ENCODE measurements at places on chromosomes 13 and 19.
A peak's percentile ranks its signal among the peaks of the same experiment; 100 is the strongest.

DNA sequence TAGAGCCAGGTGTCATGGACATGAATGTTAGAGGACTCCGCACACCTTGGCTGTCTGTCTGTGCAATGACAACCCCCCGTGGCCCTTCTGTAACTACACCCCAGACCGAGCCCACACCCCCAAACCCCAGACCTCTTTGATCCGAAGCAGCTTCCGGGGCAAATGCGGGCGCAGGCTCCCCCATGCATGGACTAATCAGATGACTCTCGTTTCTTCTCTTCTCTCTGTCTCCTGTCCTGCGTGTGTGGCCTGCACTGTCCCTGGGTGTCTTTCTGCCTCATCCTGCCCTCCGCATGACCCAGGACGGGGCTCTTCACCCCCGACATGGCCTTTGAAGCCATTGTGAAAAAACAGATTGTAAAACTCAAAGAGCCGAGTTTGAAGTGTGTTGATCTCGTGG is 38.9 kb downstream of the TMED1 start:
- no peak for DNase-seq

DNA sequence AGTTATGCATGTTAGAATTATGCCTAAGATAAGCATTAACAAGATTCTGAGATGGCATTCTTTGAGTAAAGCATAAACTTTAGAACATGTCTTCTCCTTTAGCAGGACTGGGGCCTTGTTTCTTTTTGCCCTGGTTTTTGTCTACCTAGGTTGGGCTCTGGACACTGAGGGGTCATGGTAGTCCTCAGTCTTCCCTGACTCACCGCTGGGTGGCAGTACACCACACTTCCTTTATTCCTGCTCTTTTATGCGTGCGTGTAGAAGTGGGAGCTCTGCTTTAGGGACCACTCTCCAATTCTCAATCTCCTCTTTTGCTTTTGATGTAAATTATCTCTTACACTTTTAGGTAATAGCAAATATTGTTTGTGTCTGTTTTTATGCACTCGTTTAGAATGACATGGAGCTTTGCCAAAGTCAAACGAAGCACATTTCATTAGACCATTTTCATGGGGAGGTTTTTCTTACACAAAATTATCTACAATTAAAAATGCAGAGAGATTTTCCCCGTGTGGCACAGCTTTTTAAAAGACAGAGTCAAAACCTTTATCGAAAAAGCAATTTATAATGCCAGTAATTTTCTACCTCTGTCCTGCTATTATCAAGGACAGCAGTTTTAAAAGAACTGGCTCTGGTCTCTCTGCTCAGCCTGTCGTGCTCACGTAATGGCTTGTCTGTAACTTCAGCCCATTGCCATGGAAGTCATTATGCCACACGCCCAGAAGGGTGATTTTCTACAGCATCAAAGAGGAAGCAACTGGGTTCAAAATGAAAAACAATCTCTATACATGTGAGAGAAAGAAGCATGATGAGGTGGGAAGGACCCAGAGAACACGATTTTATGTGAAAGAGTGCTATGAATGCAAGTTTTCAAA is 413.9 kb downstream of the COG6 start:
- peak; percentile 27 for DNase-seq

DNA sequence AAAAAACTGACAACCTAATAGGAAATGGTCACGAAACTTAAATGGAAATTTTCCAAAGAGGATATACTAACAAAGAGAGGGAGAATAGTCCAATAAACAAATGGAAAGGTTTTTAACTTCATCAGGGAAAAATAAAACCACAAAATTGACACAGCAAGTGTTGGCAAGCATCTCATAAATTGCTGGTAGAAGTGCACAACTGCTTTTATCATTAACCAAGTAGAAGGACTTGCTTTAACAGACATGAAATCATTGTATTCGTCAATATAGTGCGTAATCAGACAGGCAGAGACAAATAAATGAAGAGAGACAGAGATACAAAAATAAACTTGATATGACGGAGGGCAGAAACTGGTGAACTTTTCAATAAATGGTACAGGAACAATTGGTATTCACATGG is 7.4 kb downstream of the TGDS start:
- no peak for DNase-seq

GRCh38 chr13:50149932-50150331 is 134.7 kb downstream of the KCNRG start:
- no peak for DNase-seq

- DNase-seq = no peak
Measured at GRCh38 chr13:52892925-52893324, 44.5 kb upstream of the PCDH8 start.

DNA sequence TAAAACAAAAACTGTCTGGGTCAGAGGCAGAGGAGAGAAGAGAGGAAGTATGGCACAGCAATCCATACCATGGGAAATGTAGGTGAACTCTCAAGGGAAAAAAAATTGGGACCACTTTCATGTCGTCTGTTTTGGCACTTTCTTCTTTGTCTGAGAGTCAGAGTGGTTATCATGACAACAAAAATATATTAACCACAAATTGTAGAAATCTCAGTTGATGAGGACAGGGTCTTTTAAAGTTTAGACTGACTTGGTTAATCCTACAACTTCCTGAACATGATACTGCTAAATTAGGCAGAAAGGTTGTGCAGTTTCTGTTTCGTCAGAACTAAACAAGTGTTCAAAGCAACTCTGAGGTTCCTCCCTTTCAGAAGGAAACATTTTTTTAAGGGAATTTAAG is 15.2 kb downstream of the KLF5 start:
- DNase-seq = no peak

DNA sequence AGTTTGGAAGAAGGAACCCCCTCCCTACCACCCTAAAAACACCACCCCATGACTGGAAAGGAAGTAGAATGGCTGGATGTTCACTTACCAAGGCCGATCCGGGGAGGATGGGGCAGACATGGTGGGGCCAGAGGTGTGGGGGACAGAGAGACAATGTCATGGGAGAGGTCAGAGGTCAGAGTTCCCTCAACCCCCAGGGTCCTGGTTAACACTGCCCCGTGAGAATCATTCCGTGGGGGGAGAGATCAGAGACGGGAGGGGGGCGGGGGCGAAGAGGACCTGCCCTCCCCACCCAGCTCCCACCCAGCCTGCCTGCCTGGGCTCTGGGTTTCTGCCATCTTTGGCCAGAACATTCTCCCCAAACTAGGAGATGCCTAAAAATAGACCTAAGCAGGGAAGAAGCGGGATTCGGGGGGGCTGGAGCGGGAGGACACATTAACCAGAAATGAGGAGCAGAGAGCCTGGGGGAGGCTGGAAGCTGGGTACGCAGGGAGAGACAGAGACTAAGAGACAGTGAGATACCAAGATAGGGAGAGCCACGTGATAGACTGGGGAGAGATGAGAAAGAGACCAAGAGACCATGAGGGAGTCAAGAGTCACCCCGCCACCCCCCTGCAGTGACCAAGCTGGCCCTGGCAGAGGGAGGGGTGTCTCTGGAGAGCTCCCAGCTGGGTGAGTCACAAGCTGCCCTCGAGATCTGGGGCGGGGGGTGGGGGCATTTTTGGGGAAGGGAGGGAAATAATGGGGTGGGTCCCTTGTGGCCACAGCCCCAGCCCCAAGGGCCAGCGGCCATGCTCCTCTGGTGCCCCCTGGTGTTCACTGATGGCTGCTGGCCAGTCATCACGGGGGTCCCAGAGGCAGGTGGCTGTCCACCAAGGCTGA is 6.1 kb upstream of the KANK2 start:
- peak; percentile 24 for DNase-seq

- no peak for DNase-seq
Measured at GRCh38 chr19:47120470-47121067, 7.0 kb upstream of the ZC3H4 start.

GRCh38 chr13:25001476-25002206 is 94.3 kb upstream of the PABPC3 start:
- DNase-seq = no peak

Data from Kasumi-1 (cell line).